ENCODE measurements at places on chromosomes 2 and 18. TPM values are rescaled to one million over a fixed set of nuclear protein-coding genes. Genes with fewer than 3 reads are reported as not detected.

The HNRNPLL gene
- 38.4 TPM for total RNA-seq

DNA sequence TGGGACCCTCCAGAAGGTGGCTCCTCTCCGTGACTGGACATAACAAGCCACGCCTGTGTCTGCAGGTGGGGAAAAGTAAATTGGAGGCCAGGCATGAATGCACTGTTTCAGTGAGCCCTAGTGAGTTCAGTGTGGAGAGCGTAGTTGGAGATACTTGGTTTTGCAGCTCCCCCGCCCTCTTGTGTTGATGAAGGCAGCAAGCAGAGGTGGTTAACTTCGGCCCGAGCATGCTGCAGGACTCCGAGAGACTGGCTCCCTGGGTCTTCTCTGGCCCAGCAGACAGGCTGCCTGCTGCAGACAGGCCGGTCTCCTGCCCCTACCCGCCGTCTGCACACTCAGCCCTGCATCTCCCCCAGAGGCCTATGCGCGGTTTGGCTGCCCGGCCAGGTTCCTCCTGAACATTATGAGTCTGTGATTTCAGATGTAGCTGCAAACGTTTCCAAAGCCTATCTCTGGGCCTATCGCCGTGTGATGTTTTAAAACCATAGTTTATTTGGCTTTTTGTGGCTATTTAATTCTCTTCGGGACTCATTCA is 102.4 kb downstream of the LDLRAD4 start:
- no peaks in the 10 kb centered on the region for H3K36me3 ChIP-seq
- H3K27me3 ChIP-seq: no peaks in the 10 kb centered on the region
- peaks cover 3% of the 10 kb centered on the region for H3K4me1 ChIP-seq
- DNase-seq: no peak
- H3K4me3 ChIP-seq: no peak overlapping the region

DNA sequence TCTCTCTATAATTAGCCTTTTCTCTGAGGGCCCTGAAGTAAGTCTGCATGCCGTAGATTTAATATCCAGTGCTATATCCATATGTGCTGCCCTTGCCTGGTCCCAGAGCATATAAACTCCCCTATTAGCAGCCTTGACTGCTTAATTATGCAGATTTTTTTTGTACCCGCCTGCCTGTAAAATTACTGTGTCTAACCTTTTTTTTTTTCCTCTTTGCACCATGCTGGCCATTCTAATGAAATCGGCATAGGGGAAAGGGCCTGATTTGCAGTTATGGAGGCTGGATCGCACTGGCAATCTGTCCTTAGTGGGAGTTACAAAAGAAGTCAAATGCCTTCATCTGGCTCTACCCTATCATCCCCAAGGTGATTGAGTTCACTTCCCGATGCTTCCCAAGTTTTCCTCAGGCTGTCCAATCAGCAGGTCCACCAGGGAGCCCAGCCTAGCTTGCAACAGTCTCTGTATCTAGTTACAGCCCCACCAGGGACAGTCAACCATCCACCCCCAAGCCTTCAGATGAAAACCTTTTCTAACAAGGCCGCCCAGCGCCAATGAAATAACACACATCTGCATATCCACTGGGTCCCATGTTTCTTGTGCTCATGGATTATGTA is 239.0 kb downstream of the ZNF521 start:
- H3K27ac ChIP-seq: no peak overlapping the region
- H3K36me3 ChIP-seq: peaks cover 4% of the 10 kb centered on the region
- no peak for DNase-seq
- H3K27me3 ChIP-seq: no peaks in the 10 kb centered on the region
- no peak overlapping the region for H3K4me3 ChIP-seq

DNA sequence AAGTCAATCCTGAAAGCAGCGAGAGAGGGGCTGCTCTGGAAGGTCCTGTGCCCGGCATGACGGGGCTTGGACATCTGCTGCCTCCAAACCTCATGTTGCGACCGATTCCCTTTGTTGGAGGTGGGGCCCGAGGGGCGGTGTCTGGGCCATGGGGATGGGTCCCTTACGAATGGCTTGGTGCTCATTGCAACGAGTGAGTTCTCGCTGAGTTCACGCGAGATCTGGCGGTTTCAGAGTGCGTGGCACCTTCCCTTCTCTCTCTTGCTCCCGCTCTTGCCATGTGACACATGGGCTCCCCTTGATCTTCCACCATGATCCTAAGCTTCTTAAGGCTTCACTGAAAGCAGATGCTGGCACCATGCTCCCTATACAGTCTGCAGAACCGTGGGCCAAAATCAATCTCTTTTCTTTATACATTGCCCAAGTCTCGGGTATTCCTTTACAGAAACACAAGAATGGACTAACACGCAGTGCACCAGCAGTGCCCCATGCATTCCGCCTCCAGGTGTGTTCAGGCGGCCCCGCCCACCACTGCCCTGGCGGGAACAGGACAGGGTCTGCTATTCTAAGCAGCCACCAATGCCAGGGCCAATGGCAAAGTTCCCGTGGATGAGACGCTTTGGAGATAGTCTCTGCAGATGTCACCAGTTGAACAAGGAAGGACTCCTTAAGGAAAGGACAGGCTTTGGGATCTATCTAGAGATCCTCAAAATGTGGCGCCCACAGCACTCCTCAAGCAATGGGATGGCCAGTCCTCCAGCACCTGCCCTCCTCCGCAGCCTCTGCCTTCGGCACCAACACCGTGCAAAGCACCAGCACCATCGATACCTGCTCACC is 63.4 kb downstream of the ZNF516 start:
- DNase-seq: no peak
- peaks cover 30% of the 10 kb centered on the region for H3K36me3 ChIP-seq
- H3K4me3 ChIP-seq: no peak overlapping the region
- H3K27ac ChIP-seq: no peak overlapping the region
- peaks cover 18% of the 10 kb centered on the region for H3K4me1 ChIP-seq
- no peaks in the 10 kb centered on the region for H3K27me3 ChIP-seq

DNA sequence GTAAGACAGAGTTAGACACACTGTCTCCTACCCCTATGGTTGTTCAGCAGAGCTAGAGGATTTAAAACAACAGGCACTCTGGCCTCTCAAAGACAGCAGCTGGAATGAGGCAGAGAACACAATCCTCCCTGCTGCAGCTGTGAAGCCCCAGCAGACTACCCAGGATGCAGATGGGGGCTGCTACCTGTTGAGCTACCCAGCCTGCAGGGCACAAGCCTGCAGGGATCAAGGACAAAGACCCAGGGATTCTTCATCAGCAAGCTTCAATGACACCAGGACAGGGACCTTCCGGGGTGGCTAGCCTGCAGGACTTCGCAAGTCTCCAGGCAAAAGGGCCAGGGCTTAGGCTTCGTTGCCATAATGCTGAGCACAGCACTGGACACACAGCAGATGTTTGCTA is 27.2 kb downstream of the GALNT14 start:
- peaks cover 17% of the 10 kb centered on the region for H3K4me1 ChIP-seq
- no peak for DNase-seq
- no peaks in the 10 kb centered on the region for H3K36me3 ChIP-seq
- H3K27me3 ChIP-seq: no peaks in the 10 kb centered on the region
- H3K27ac ChIP-seq: no peak overlapping the region

DNA sequence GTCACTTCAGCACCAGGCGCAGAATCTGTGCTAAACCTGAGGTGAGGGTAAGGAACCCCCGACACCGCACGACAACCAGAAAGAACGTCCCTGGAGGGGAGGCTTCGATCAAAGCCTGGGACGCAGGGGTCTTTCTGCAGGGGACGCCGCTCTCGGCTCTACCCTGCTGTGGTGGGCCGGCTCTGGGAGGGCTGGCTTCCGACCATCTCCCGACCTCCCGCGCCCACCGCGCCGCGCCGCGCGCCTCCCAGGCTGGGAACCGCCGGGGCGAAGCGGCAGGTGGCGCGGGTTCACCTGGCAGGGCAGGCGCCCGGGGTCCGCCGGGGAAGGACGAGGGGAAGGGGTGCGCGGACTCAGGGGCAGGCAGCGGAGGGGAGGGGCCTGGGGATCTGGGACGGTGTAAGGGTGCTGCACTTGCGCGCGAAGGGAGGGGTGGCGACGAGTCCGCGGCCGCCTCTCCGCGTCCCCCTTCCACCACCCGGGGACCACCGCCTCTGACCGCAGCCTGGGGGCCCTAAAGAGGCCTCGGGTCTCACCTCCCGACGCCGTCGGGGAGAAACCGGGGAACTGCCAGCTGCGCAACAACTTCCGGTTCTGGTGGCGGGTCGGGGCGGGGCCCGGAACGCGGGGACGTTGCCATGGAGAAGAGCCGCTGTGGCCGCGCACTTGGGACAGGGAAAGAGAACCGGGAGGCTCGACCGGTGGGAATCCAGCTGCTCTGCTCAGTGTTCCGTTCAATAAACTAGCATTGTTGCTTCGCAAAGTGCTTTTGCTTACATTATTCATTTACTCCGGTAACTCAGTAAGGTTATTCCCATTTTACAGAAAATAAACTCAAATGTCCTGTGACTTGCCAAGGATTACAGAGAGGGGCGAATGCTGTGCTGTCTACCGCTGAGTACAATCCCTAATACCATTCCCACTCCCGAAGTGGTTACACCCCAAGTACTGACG is at the start of gene ZNF396:
TSS of gene ZNF396 (minus strand) at position 596 of the 954 bp plus-strand sequence. CDS start 3,045 bp downstream, outside the sequence.
- peak; percentile 85 for DNase-seq
- H3K4me1 ChIP-seq: peaks cover 4% of the 10 kb centered on the region
- no peaks in the 10 kb centered on the region for H3K36me3 ChIP-seq
- peak within 1 kb of the TSS; percentile 62 for H3K4me3 ChIP-seq
- peaks cover 5% of the 10 kb centered on the region for H3K27me3 ChIP-seq

GRCh38 chr2:238182362-238182761 is 21.1 kb downstream of the ILKAP start:
- H3K4me1 ChIP-seq: no peaks in the 10 kb centered on the region
- DNase-seq: no peak
- peaks cover 76% of the 10 kb centered on the region for H3K36me3 ChIP-seq
- no peak overlapping the region for H3K27ac ChIP-seq

DNA sequence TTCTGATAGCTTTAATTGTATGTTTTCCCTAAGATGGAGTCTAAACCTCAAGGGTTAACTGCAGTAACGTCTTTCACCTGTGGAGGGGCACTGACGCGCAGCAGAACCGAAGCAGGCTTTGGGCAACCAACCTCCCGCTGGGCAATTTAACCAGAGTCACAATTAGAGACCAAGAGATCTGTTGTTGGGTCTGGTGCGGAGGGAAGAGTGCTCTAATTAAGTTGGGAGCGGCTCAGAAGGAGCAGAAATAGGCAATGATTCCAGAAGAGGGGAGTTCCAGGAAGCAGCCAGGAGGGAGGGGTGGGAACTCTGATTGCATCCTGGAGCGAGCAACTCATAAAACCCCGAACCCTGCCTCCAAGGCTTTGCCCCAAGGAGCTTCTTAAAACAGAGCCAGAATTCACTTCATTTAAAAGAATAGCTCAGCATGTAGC is 245.8 kb downstream of the PAX3 start:
- DNase-seq: peak; percentile 25
- H3K27ac ChIP-seq: no peak overlapping the region
- peaks cover 17% of the 10 kb centered on the region for H3K27me3 ChIP-seq

DNA sequence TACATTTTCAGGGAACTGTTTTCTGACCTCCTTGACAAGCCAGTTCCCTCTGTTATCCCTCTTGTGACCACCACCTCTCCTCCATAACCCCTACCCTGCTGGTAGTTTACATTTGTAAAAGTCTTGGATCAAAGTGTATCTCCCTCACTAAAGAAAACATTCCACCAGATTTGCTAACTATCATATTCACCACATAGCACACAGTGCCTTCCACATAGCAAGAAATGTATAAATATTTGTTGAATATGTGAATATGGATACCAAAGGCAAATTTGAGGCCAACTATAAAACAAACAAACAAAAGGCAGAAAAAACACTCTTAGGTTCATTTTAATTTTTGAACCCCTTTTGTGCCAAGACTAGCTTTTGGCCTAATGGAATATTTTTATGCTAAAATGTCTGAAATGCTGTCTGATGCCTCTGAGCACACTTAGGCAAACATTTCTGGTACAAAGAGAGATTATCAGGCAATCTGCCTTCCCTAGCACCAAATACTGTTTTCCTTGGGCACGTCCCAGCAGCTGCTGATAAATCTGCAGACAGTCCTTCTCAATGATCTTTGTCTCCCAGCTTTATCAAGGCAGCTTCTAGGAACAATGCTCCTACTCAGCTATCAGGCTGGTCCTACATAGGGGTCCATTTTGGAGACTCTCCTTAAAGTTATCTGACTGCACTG is 26.7 kb upstream of the ST8SIA3 start:
- H3K4me1 ChIP-seq: no peaks in the 10 kb centered on the region
- H3K27ac ChIP-seq: no peak overlapping the region
- DNase-seq: no peak

- no peaks in the 10 kb centered on the region for H3K27me3 ChIP-seq
- no peaks in the 10 kb centered on the region for H3K4me1 ChIP-seq
- H3K27ac ChIP-seq: no peak overlapping the region
- H3K4me3 ChIP-seq: no peak overlapping the region
- no peak for DNase-seq
These were observed 37.9 kb downstream of the LNPK start for GRCh38 chr2:175964195-175964594.

DNA sequence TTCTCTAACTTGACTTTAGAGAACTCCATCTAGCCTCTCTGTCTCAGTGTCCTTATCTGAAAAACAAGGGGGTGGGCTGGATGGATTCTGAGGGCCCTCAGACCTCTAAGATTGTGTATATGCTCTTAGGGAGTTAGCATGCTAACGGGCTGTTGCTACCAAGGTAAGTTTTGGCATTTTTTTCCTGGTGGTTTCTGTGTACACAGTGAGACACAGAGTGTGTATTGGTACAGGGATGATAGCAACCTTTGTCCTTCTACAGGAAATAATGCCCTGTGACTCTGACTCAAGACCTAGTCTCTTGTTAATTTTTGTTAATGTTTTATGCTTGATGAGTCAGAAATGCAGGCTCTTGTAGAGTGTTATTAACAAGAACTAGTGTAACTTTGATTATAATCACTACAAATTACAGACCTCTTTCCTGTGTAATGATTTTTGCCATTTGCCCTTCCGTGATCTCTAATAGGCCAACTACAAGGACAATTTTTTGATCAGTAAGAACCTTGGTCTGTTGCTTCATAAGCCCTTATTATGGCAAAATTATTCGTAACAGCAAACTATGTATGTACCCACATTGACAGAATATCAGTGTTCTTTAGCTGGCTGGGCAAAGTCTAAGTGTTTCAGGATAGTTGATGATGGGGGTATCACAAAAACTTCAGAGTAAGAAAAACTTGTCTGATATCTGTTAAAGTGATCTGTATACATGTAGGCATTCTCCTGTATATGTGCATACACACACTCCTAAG is 89.7 kb downstream of the SPTBN1 start:
- DNase-seq: no peak
- H3K36me3 ChIP-seq: peaks cover 12% of the 10 kb centered on the region
- peaks cover 5% of the 10 kb centered on the region for H3K4me1 ChIP-seq
- no peak overlapping the region for H3K4me3 ChIP-seq

DNA sequence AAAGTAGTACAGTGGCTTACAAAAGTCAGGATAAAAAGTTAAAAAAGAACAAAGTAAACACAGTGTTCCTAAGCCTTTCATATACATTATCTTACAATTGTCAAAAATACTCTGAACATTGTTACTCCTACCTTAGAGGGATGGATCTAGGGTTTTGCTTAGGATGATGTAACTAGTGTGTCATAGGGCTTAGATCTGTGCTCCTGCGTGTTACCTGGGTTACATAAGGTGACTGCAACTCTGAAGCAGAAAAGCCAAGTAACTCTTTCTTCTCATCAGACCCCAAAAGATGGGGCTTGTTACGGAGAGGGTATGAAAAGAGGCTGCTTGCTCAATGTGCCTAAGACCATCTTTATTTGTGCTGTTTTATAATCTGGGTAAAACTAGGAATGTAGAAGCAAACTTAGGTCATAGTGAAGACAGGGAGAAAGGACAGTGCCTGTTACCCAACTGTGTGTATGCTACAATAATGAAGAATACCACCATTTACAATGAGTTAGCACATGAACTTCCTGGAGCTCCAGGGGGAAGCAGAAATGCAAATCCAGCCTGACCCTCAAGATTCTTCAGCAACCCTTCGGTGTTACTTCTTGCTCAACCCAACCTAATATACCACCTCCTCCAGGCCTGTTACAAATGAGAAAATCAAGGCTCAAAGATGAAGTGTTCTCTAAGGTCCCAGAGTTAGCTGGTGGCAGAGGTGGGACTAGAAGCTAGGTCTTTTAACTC is 42.0 kb upstream of the STK17B start:
- no peaks in the 10 kb centered on the region for H3K36me3 ChIP-seq
- no peak for DNase-seq
- no peaks in the 10 kb centered on the region for H3K27me3 ChIP-seq

Measured in muscle of leg (tissue), 16 donors.